Stromal cell of bone marrow (primary cell): ENCODE measurements at places on chromosomes 7 and 10.

GRCh38 chr10:69503001-69503895 is 52.0 kb downstream of the TSPAN15 start:
- DNase-seq = no peak

GRCh38 chr10:52172581-52172980 is 141.5 kb upstream of the DKK1 start:
- no peak for DNase-seq

DNA sequence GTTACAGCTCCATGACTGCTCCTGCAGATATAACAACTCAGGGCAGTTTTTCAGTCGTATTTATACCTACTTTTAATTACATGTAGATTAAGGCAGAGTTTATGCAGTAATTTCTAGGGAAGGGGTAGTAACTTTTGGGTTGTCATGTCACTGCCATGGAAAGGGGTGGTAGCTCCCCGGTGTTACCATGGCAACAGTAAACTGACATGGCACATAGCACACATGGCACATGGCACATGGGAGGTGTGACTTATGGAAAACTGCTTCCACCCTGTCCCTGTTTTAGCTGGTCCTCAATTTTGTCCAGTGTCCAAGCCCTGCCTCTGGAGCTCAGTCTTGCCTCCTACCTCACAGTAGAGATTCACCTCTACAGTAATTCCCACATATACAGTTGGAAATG is 3.9 kb upstream of the TOMM7 start:
- no peak for DNase-seq

DNA sequence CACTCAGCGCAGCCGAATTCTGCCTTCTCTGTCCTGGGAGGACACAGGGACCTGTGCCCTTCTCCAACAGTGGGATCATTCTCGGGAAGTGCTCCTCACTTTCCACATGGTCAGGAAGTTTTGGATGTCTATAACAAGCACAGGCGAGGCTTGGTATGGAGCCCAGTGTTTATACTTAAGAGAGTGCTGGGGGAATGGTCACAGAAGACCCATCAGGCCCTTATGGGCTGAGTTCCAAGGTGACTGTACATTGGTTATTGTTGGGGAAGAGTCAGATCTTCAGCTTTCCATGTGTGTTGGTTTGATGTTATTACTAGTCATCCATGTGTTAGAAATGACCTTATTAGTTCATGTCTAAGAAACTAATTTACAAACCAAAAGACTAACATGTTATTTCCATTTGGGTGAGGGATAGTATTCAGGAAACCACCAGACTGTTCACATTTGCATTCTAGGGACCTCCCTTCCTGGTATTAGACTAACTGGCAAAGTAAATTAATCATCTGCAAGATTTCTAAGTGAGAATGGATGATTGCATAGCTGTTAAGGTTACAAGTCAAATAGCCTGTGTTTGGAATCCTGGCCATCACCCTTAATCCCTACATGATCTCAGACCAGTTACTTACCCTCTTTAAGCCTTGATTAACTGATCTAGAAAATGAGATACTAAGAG is 834.2 kb downstream of the LRMDA start:
- no peak for DNase-seq

DNA sequence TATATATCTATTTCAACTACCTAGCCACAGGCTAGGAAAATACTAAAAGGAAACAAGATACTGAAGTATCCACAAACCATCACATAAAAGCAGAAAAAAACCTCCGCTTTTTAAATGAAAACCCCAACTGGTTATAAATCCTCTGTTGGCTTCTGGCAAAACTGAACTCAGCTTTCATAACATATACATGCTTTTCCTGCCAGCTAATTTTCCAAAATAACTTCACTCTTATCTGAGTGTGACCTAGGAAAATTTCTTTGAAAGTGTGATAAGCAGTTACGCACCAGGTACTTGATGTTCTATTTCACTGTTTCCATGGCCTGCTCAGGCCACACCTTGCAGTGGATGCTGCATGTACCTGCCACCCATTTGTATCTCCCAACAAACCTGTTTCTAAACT is 11.8 kb downstream of the FAM3C start:
- no peak for DNase-seq

DNA sequence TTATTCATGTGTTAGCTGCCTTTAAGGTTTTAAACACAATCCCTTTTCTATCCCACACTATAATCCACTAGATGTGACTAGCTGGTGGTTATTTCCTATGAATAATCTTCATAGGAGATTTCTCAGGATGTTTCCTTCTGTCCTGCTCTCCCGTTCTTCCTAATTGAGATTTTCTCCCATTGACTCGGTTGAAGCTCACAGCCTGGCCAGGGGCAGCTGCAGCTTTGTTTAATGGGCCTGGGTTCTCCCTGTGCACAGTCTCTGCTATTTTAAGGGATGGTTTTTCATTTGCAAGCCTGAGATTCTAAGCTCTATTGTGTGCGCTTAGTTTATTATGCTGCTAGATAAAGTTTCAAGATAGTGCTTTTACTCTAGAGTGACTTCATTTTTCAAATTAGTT is 283.4 kb upstream of the AOAH start:
- DNase-seq = no peak

GRCh38 chr7:76074972-76075370 is 27.1 kb downstream of the MDH2 start:
- DNase-seq = no peak

DNA sequence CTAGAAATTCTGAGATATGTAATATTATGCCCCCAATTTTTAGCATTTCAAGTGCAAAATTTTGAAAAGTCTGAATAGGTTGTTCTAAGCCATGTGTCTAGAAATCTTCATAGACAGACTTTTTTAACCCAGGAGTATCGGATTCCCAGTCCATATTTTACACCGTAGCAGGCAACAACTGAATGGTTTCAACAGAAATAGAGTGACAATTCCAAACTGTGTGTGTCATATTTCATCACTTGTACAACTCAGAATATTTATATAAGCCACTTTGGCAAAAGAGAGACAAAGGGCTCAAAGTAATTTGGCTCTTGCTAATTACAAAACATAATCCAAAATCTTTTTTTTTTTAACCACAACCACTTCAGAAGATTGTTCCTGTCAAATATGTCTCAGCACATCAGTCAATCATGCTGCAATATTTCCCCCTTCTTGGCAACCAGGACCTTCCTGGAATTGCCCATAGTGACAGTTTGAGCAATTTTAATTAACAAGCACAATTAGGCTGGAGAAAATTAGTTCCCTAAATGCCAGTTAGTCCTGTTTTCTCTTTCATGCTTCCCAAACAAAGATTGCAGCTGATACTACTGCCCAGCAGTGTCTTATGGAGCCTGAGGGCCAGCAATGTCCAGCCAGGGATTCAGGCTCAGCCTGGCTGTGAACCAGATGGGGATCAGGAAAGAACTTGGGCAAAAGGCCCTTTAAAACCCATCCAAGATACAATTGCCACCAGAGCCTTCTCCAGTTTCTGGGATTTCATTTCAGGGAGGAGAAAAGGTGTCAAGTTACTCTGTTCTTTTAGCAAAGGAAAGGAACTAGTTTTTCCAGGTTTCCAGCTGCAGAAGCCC is 533.3 kb upstream of the GHITM start:
- DNase-seq = no peak
